ENCODE measurements at places on chromosomes 3 and 15.

DNA sequence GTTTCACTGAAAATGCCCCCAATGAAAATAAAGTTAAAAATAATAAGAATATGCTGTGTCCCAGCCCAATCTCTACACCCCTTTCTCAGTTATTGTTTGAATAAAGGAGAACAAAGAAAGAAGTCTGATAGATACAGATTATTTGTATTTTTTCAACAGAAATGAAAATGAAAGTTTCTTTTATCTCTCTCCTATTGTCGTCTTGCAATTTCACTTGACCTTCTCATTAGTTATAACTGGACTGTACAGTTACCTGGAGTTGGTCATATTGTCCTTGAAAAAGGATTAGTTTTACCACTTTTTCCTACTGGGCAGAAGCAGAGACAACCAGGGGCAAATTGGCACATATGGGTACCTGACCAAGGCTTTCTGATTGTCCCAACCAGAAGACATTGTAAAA, 440.0 kb downstream of the PDCD6IP start:
- no peak for DNase-seq

GRCh38 chr3:62436785-62437184, 63.4 kb upstream of the FEZF2 start:
- no peak for DNase-seq

DNA sequence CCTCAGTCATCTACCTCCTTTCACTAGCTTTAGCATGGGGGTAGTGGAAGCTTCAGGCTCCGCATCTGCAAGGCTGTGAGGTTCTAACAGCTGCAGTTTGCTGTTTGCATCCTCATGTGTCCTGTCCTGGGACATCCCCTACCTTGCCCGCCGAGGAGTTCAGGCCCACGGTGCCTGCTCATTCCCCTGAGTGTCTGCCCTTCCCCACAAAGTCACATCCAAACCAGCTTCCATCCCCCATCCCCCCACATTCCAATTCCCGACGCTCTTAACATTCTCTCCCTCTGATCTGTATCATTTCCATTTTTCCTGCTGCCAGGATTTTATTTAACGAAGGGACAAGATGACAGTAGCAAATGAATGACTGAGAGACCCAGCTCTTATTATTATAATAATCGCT, 43.8 kb downstream of the HRH1 start:
- no peak for DNase-seq

- DNase-seq: no peak
These were observed 33.3 kb downstream of the RLBP1 start for GRCh38 chr15:89187986-89188514.

- no peak for DNase-seq
These were observed 111.5 kb downstream of the FILIP1L start for GRCh38 chr3:100002599-100003350.
